ENCODE measurements at places on chromosomes 3 and 15. TPM values are rescaled to one million over a fixed set of nuclear protein-coding genes. Genes with fewer than 3 reads are reported as not detected.

MESP2 gene
- not detected for total RNA-seq

HIGD2B gene
- not detected for total RNA-seq

DAZL gene
- not detected for total RNA-seq

ELP6 gene
- total RNA-seq: 27.9 TPM

HAUS2 gene
- total RNA-seq: 18.1 TPM

GHSR gene
- total RNA-seq: not detected

FBXO40 gene
- total RNA-seq: not detected

DNA sequence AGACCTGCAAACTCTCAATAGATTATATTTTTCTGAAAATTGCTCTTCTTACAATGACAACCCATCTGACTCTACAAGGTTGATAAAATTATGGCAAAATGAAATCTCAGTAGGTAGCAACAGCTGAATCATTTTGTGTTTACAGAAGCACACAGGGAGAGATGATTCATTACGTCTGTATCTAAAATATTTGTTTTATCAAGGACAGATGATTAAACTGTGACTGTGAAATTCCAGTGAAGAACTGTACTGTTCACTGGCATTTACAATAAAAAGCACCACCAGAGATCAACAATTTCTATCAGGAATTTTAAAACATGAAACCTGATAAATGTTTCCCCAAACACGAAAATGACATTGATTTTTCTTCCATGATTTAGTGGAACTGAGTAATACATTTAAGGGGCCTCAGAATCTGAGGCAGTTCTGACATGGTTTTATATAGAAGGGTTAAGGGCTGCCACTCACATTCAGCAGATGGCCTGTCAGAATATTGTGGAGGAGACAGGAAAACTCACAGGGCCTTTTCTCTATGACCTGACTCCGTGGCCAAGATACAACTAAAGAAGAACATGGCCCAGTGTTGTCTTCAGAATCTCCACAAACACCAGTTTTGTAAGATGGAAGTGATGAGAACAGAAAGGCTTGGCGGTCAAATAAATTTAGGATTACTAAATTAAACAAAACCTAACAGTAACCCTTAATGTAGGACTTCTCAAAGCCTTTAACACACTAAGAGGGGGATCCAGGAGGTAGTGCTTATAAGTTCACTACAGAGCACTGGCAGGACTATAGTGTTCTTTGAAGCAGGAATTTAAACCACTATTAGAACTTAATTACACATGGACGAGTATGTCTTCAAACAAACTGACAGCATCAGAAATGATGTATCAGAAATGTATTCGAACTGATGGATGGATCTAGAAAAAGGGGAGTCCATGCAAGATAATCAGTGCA lies 25.9 kb downstream of the RAD18 start:
- peak; percentile 82 for DNase-seq

DNA sequence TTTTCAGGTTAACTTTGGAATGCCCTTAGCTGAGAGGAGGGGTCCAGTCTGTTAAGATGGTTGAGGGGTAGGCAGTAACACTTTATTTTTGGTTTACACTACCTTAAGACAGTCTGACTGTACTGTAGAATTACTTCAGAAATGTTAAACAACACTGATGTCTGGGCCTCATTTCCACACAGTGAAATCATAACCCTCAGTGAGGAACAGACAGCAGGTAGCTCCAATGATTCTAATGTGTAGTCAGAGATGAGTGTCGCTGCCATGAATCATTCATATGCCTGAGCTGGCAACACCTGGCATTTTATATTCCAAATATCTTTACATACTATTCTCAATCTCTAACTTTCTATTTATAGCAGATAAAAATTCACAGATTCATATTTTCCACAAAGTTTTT lies 37.3 kb upstream of the POU1F1 start:
- DNase-seq: no peak

- DNase-seq: no peak
Measured at GRCh38 chr15:92883876-92884435, 16.2 kb upstream of the CHD2 start.

DNA sequence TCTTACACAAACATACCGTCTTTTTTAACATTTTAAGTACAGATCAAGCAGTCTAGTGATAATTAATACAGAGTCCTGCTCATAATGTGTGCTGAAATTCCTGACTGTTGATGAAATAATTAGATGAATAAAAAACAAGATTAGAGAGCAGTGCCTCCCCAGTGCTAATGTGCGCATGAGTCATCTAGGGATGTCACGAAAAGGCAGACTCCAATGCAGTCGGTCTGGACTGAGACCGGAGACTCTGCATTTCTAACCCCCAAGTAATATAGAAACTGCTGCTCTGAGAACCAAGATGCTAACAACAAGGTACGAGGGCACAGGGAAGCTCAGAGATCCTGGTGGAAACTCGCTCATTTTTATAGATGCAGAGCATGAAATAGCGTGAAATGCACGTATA lies 61.4 kb downstream of the COL8A1 start:
- peak; percentile 76 for DNase-seq

GRCh38 chr3:32443478-32443877 lies 51.8 kb downstream of the CMTM7 start:
- peak; percentile 95 for DNase-seq

- DNase-seq: no peak
Measured at GRCh38 chr3:182058488-182058887, 346.8 kb downstream of the SOX2 start.

- no peak for DNase-seq
Measured at GRCh38 chr3:195540511-195540910, 2.6 kb downstream of the PPP1R2 start.

- no peak for DNase-seq
Measured at GRCh38 chr15:75007216-75007615, 11.9 kb downstream of the SCAMP5 start.

GRCh38 chr15:62469478-62469873 lies 304.4 kb upstream of the C2CD4B start:
- no peak for DNase-seq

DNA sequence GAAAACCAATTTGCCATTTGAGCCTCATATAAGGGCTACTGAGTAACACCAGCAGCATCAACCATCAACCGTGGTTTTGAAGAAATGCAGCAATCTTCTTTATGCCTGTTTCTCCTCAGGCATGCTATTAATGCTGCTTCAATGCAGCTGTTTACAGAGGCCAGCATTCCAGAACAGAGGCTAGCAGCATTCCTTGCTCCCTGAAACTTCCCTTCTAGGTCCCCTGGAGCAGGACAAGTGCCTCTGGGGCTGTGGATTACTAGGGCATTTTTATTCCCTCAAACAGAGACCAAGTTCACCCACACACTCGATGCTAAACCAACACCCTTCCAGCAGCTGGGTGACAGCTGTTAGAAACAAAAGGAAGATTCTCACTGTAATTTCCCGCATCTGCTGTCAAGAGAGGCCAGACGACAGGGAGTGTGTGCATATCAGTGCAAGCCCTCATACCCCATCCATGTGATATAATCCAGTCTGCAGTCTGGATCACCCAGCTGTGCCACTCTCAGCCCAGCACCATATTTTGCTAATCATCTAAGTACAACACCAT lies 57.5 kb downstream of the HOMER2 start:
- no peak for DNase-seq

DNA sequence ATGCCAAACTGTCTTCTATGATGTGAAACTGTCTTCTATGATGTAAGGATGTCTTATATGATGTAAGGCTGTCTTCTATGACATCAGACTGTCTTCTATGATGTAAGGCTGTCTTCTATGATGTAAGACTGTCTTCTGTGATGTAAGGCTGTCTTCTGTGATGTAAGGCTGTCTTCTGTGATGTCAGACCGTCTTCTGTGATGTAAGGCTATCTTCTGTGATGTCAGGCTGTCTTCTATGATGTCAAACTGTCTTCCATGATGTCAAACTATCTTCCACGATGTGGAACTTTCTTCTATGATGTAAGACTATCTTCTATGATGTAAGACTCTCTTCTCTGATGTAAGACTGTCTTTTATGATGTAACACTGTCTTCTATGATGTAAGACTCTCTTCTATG lies 27.9 kb downstream of the MGLL start:
- DNase-seq: no peak

DNA sequence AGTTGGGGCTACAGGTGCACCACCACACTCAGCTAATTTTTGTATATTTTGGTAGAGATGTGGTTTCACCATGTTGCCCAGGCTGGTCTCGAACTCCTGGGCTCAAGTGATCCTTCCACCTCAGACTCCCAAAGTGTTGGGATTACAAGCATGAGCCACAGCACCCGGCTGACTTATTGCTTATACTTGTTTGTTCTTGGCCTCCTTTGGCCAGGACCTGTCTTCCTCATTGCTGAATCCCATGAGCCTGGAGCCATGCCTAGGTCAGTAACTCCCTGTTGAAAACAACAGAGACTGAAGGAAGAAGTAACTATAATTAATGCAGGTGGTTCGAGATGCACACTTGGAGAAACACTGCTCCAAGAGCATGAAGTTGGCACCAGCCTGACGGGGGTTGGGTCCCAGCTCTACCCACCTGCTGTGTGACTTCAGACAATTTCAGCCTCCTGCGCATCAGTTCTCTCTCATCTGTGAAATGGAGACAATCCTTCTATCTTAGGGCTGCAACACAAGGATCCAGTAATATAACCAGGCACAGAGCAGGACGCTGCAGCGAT lies 38.9 kb downstream of the CPN2 start:
- DNase-seq: no peak

GRCh38 chr3:43549626-43550290 lies 72.1 kb downstream of the ANO10 start:
- DNase-seq: no peak

DNA sequence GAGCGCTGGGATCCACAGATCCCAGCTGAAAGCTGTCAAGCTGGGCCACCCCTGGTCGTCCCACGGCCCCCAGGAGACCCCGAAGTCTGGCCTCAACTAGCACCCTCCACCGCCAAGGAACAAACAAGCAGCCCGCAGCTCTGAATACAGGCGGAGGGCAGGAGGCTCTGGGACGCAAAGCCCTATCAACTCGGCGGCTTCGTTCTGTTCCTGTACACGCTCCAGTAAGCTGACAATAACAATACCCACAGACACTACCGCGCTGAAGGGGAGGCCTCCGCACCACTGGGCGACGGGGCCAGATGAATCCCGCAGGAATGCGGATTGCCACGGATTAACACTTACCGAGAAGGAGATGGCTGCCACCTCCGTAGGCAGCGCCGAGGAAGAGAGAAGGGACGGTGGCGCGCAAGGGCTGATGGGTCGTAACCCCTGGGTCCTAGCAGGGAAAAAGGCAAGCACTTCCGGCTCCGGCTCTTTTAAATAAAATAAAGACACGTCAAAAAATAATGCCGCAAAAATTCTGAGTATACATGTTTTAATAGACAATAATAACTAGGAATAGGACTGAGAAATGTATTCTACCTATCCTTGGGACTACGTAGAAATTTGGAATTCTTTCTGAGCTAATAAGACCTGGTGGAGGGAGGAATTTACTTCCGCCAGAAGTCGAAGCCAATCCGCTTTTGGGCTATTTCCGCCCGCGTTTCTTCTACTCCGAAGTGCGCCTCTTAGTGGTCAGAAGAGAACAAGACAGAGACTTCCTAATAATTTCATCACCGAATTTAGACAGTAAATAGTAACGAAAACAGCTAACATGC lies at the start of gene RPL32:
Gene RPL32 (minus strand): TSS at position 417 of the 821 bp plus-strand sequence. CDS start 1,328 bp downstream, outside the sequence.
- peak; percentile 96 for DNase-seq

DNA sequence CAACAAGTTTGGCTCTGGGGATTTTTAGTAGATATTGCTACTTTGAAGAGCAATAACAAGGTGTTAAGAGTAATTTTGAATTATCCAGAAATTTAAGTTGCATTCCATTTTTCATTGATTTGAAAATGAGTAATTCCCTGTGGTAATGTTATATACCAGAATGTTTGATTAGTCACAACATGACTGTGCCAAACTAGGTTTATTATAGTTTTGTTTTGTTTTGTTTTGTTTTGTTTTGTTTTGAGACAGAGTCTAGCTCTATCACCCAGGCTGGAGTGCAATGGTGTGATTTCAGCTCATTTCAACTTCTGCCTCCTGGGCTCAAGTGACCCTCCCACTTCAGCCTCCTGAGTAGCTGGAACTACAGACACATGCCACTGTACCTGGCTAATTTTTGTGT lies 40.7 kb downstream of the CNOT10 start:
- DNase-seq: no peak
